ENCODE measurements at places on chromosomes 1 and 21.
A peak's percentile ranks its signal among the peaks of the same experiment; 100 is the strongest.

DNA sequence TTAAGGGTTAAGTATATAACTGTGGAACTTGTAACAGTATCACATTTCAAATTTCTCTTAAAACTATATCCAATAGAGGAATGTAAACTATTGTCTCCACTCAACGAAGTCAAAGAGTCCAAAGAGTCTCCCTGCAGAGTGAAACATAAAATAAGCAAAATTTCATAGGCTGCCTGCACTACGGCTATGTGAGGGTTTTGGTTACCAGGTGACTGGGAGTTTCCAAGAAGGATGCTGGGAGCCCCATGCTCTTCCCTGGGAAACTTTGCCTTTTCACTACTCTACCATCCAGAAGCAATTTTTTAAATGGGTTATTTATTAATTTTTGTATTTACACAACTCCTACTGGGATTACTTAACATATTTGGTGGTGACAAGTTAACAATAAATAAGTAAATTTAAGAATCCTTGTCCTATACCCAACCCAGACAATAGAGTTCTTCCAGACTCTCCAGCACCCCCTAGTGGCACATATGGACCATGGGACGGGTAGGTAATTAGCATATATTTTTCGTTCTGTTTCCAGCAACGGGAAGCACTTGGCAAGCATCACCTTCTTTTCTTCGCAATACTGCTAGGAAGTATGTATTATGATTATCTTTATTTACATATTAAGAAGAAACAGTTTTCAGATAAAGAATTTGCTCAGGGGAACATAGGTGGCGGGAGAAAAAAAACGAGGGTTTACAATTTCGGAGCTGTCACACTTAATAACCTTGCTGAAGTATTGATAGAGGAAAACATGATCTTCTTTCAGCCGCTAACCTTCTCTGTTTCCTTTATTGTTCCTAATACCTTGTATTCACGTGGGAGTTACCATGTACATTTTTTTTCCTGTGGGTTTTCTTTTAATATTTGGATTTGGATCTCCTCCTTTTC lies 3.5 kb downstream of the FMO2 start:
- peak; percentile 41 for DNase-seq

- no peak for DNase-seq
These were observed 7.5 kb downstream of the PCP4 start for GRCh38 chr21:39874759-39875158.

GRCh38 chr1:189764391-189765320 lies 713.0 kb downstream of the BRINP3 start:
- no peak for DNase-seq

DNA sequence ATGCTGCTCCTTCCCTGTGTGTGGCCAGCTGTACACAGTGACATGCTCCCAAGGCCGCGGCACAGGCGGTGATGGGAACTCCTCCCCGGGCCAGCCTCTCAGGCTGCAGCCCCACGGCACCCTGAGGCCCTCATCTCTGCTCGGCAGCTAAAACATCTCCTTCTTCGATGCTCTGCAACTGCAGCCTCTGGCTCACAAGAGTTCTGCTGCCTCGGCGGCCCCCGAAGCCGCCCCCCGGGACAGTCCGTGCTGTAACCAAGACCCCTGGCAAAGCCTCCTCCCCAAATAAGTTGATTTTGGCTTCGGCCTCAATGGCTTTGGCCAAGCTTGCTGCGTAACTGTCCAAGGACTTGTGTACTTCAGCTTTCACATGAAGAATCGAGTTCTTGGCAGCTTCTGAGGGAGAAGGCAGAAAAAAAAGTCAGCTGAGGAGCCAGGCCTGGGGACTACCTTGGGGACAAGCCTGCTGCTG lies 51.3 kb downstream of the GPR161 start:
- peak; percentile 78 for DNase-seq

DNA sequence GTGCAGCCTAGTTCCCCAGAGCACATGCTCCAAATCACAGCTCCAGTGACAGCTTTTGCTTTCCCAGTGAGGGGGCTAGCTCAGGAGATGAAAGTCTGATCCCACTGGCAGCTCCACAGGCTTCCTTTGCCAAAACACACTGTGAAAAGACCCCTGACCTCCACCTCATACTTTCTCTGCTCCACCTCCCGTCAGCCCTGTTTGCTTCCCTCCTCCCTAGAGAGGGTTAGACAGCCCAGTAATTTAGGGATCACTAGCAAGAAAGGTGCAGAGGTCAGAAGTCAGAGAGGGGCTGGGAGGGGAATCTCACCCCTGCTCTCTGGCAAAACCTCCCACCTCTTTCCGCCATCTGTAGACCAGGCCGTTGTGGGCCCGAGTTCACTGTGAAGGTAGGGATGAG lies 62.8 kb downstream of the PLXNA2 start:
- DNase-seq, result no peak

DNA sequence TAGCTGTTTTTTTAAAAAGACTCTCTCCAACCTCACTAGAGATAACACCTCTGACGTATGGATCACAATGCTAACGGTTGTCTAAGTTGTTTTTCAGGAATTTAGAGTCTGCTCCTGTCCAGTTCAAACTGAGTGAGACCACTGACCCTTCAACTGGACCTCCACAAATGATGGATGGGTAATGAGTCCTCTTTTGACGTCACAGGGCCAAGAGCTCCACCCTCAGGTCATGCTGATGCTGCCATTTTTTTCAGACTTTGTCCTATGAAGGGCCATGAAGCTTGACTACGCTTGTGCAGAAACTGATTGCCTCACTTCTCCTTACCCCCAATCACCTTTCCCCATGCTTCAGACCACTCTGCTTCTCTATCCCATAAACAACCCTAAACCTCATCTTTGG lies 16.6 kb downstream of the GRIK3 start:
- DNase-seq, result no peak

GRCh38 chr1:118902711-118903191 lies 85.4 kb downstream of the TBX15 start:
- DNase-seq, result no peak

GRCh38 chr1:243343970-243344937 lies 88.4 kb downstream of the SDCCAG8 start:
- DNase-seq, result no peak

- DNase-seq, result peak; percentile 54
These were observed 7.5 kb upstream of the ZNF436 start for GRCh38 chr1:23376890-23377811.

DNA sequence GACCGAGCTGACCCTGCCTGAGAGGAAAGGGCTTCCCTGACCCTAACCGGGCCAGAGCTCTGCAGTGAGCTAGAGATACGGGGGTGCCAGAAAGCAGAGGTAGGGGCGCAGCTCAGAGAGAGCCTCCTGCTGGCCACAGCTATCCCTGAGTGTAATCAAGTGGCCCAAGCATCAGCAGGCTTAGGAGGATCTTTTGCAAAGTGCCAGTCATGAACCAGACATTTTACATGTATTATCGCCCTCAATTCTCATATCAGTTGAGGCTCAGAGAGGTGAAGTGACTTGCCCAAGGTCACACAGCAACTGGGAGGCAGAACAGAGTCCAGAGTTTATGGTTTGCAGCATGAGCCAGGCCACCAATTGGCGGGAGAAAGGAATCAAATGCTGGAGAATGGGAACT lies 7.0 kb upstream of the ID3 start:
- DNase-seq, result no peak

DNA sequence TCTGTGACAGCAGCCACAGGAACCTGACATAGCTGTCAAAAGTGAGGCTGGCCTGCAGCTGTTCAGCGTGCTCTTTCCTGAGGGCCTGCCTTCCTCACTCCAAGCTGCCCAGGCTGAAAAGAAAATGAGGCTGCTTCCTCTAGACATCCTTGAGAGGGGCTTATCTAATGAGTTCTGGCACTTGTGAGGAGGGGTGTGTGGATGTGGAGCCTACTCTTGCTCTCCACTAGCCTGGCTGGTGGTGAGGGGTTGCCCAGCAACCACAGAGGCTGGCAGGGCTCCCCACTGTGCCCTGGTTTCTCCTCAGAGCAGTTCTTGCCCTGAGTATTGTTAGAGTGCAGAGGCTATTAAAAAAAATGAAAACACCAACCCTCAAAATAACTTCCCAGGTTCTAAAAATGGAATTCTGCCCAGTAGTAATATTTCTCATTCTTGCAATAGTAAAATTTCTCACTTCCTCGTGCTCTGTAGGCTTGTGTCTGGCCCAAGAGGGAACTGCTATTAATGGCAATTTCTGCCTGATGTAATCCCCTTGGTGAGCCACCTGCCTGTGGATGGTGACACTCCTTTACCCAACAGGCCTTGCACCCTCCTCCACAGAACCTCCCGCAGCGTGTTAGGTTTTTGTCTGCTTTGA lies 52.6 kb upstream of the EPS8L3 start:
- no peak for DNase-seq

- no peak for DNase-seq
These were observed 6.2 kb upstream of the TEX35 start for GRCh38 chr1:178506669-178507068.

DNA sequence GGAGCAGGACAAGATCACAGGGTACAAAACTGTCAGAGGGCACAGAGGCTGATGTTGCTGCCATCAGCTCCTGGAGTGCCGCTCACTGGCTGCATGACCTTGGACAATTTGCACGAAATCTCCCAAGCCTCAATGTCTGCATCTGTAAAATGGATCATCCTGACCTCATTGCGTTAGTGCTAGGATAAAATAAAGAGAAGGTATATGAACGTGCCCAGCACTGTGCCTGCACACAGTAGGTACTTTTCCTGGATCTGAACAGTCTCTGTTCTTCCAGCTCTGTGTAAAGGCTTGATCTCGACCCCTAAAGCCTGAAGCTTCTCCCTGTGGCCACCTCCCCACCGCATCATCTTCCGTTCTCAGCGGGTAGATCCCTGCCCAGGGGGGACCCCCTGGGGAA lies 12.9 kb downstream of the TNFRSF1B start:
- DNase-seq, result no peak

DNA sequence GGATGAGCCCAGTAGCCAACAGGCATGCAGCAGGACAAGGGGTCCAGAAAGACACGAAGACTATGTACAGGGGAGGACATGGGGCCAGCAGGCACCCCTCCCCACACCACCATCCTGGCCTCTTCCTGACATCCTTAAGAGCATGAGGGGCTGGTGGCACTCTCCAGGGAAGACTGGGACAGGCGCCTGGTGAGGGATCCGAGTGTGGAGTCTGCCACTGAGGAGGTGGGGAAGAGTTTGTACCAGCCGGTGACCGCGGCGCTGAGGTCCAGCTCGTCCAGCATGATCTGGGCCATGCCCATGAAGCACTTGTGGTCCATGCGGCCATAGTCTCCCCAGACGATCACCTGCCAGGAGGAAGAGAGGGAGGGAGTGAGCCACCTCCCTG lies 39.1 kb downstream of the RIMS3 start:
- no peak for DNase-seq

DNA sequence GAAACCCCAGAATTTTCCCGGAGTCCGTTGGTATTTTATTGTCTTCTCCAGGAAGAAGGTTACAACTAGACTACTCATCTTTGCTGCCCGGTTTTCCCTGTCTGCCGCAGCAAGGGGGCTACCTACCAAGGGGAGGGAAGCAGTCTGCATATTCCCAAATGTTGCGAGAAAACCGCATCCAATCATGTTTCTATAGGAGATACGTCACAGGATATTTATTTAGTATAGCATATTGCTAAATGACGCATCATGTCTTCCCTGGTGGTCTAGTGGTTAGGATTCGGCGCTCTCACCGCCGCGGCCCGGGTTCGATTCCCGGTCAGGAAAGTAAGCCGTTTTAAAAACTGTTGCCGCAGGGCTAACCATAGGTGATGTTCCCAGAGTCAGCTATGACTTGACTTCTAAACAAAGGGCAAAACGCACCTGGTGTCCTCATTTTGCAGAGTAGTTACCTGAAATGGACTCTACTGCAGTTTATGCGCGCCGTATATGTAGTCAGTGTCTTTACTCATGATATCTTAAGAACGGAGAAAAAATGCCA lies 15.2 kb upstream of the ZNF692 start:
- peak; percentile 66 for DNase-seq

- DNase-seq, result no peak
These were observed 66.2 kb upstream of the PALMD start for GRCh38 chr1:99579691-99580172.

- DNase-seq, result no peak
These were observed 2.7 kb upstream of the CDC42BPA start for GRCh38 chr1:227321035-227321434.

DNA sequence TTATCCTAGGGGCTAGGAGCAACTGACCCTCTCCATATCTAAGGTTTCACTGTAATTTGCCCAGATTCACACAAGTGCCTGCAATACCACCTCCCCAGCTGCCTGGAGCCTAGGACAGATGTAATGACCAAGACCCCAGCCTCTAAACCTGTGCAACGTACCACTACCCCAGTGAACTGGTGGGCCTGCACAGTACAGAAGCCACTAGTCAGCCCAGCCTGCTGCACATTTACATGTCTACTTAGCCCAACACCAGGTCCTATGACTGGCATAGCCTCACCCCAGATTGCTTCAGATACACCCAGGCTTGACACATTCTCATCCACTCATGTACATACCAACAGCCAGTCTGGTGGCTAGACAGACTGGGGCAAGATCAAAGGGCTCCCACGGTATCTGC lies 1336.6 kb downstream of the BRINP3 start:
- DNase-seq, result no peak

DNA sequence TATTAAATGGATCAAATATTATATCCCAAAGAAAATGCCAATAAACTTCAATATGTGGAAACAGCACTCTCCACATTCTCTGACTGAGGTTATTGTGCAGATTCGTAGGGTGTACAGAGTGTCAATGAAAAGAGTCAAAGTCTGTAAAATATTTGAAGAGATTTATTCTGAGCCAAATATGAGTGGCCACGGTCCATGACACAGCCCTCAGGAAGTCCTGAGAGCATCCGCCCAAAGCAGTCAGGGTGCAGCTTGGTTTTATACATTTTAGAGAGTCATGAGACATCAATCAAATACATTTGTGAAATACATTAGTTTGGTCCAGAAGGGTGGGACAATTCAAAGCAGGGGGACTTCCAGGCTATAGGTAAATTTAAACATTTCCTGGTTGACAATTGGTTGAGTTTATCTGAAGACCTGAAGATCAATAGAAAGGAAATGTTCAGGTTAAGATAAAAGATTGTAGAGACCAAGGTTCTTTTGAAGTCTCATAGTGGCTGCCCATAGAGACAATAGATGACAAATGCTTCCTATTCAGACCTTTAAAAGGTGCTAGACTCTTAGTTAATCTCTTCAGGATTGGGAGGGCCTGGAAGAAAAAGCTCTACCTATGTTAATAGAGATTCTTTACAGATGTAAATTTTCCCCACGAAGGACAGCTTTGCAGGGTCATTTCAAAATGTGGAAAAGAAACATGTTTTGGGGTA lies 569.5 kb downstream of the MATN1 start:
- DNase-seq, result no peak

- no peak for DNase-seq
These were observed 18.6 kb downstream of the C1orf167 start for GRCh38 chr1:11780380-11781147.

GRCh38 chr1:82044111-82044510 lies 243.4 kb downstream of the ADGRL2 start:
- DNase-seq, result no peak

GRCh38 chr1:66214901-66215300 lies 319.1 kb upstream of the SGIP1 start:
- no peak for DNase-seq

DNA sequence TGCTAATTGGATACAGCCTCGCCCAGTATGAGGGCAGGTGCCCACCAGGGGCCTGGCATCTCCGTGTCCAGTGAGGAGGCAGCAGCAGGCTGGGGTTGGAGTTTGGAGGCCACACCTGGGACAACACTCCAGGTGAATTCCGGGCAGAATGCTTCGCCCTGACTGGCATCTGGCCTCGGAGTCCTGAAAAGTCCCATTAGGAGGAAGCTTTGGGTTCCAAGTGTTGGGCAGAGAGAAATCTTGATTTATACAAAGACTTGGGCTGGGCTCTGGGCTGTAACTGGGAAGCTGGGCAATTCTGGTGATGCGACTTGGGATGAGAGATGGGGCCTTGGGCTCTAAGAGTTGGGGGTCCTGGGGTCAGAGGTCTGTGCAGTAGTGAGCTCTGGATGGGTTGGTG lies 48.1 kb upstream of the CSF3R start:
- no peak for DNase-seq

GRCh38 chr1:231016234-231016633 lies 23.8 kb downstream of the FAM89A start:
- DNase-seq, result no peak
